ENCODE measurements at places on chromosomes 4 and X.
A peak's percentile ranks its signal among the peaks of the same experiment; 100 is the strongest.

DNA sequence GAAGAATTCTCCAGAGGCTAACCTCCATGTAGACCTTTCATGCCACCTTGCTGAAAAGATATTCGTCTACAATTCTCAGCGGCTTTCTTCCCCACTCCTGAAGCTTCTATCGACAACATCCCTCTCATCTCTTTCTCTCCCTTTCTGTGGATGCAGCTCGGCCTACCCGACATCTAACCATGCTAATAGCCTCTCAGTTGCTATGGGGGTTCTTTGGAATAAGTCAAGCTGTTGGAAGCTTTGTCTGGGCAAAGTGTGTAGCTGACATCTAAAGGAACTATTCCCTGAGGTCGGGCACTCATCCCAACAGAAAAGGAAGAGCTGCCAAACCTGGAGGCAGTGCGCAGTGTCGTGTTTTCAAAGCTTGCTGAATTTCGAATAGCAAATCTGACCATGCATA, 192.1 kb downstream of the RBMX2 start:
- DNase-seq: no peak

GRCh38 chrX:48071064-48071985, at the start of gene ZNF630:
ZNF630 (minus strand) TSS chrX:48071640; CDS start chrX:48066886, 4,754 bp downstream.
- peak; percentile 62 for DNase-seq

- no peak for DNase-seq
These were observed 73.1 kb downstream of the FBXO8 start for GRCh38 chr4:174210354-174210753.

DNA sequence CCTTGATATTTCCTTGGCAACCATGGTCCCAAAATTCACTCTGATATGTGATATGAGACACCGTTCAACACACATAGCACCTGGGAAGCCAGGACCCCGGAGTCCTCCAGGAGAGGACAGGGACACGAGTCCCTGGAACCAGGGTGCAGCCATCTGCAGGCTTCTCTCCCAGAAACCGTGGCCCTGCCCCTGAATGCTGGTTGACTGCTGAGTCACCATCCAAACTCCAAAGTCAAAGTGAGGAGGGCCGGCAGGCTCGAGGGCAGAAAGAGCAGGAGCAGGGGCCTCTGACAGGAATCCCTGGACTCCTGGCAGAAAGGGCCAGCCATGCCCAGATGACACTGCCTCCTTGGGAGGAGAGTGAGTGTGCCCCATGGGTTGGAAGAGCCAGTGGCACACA, 6.9 kb upstream of the PNMA6A start:
- no peak for DNase-seq

DNA sequence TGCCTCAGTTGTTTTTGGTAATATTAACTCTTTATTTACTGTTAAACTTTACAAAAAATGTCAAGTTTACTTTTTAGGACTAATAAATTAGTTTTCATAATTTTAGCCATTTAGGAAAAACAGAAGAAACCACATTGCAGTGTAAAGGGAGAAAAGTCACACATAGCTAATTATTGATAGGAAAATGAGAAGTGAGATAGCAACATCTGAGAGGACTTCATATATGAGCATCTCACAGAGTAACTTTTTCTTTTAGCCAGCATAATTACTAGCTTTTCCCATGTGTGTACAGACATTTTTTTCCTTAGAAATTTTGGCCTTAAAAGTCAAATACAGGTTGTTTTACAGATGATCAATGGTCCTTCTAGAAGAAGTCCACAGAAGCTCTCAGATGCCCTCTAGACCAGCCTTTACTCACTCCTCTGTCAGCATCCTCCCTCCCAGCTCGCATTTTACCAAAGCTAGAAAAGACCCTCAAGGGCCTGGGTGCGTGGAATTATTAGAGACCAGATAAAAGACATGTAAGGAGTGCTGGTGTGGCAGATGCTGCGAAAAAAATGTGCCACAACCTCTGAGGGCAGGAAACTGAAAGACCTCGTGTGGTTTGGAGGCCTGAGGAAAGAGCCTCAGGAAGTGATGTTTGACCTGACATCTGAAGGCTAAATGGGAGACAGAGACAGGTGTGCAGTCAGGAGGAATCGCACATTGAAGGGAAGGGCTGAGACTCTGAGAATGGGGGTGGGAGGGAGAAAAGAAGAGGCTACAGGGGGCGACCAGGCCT, 156.9 kb downstream of the CBR4 start:
- DNase-seq: no peak

GRCh38 chr4:81314897-81315470, 100.0 kb upstream of the PRKG2 start:
- no peak for DNase-seq

DNA sequence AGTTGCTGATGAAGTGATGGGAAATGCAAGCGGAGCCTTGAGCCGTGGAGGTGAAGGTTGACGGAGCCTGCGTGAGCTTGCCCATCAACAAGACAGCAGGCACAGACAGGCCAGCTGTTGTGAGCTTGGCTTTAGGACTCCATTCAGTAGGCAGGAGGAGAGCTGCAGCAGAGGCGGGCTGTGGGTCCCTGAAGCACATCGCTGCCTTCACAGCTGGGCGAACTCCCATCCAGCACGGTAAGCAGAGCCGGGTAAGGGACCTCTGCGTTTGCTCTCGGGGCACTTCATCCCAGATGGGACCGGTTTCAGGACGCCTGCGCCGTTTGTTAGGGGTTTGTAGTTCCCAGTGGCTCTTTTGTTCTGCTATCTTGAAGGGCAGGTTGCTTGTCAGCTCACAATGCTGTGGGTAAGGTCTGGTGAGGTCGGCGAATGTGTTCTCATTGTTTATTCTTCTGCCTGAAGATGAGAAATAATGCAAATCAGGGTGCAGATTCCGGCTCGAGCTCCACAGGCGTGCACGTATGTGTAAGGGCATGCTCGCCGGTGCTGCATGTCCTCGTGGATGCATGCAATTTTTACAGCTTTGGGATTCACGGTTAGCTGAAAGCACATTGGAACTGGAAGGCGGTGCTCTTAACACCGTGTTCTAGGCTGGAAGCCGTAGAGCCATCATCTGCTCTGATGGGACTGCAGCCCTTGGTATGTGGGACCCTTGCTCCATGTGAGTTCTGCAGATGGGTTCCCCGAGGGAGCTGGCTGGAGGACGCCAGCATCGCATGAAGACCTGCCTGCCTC, 54.6 kb upstream of the CLDN34 start:
- DNase-seq: peak; percentile 26

GRCh38 chr4:129246910-129247461, 151.0 kb downstream of the C4orf33 start:
- peak; percentile 79 for DNase-seq

DNA sequence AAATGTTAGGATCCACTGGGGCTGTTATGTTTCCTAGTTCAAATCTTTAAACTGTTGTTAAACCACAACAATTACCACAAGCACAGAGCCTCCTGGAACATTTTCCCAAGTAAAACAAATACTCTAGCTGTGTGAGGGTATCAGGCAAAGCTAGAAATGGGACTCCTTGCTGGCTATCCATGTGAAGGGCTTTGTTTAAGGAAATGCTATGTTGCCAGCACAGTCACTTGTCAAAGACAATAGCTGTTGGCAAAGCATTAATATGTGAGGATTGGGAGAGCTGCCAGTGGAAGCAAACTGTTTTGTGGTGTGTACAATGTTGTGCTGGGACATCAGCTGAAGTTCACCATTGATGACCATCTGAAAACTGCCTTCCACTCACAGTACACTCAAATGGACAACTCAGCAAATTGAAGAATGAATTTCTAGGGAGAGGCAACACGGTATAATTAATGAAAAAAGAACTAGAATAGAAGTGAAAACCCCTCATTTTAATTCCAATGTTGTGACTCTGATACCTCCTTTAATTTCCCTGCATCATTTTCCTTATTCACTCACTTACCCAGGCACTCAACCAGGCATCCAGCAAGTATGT, 100.8 kb downstream of the ANXA3 start:
- DNase-seq: no peak

DNA sequence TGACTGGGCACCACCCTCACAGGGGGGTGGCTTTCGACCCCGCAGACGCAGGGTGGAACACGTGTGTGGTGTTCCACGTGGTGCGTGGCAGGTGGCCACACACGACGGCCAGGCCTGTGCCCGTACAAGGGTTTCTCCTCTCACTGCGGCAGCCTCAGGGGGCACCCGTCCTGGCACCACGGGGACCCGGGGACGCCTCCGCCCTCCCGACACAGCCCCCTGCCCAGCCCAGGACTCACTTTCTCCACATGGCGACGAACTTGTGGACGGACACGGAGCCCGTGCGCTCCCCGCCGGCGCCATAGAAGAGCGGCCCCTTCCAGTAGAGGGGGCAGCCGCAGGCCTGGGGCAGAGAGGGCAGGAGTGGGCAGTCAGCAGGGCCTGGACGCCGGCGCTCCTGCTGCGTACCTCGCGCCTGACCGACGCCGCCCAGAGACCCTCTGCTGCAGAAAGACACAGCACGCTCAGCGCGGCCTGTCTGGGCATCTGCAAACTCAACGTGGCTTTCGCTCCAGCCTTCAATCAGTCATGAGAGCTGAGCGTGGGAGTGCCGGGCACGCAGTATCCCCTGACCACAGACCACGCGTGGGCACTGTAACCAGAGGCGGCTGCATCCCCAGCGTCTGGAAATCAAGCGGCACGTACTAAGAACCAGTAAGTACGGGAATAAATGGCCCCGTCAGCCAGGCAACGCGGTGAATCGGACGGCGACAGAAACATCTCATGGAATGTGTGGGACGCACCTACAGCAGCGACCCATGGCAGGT, 28.9 kb upstream of the GTPBP6 start:
- no peak for DNase-seq

- DNase-seq: no peak
These were observed 42.9 kb downstream of the KIAA0232 start for GRCh38 chr4:6825403-6825802.

GRCh38 chrX:131366407-131366806, 77.3 kb upstream of the IGSF1 start:
- no peak for DNase-seq

DNA sequence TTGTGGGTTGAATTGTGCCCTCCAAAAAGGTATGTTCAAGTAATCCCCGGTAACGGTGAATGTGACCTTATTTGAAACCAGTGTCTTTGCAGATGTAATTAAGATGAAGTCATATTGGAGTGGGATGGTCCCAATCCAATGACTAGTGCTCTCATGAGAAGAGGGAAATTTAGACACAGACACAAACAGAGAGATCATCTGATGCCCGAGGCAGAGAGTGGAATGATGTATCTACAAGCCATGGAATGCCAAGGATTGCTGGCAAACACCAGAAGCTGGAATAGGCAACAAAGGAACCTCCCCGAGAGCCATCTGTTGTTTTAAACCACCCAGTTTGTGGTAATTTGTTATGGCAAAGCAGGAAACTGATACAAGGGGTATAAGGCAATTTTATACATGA, 35.1 kb downstream of the RPS6KA3 start:
- DNase-seq: no peak

DNA sequence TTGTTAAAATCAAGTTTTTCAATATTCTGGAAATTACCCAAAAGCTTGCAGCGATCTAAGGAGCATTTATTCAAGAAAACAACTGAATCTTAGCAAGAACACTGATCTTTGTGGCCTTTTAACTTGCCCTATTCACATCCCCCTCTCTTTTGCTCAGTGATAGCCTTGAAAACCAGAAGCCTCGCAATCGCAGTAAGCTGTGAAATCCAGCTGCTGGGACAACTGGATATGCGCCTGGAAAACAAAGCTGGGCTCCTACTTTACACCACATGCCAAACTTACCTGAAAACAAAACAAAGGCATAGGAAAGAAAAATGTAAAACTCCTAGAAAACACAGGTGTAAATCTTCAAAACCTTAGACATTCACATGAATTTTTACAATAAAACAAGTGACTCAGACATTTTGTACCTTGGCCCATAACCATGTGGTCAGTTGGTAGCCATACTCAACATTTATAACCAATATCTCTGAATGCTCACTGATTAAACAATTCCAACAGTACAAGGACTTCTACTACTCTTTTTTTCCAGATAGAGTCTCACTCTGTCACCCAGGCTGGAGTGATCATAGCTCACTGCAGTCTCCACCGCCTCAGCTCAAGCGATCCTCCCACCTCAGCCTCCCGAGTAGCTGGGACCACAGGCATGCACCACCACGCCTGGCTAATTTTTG, 15.6 kb downstream of the SLC25A53 start:
- DNase-seq: no peak

DNA sequence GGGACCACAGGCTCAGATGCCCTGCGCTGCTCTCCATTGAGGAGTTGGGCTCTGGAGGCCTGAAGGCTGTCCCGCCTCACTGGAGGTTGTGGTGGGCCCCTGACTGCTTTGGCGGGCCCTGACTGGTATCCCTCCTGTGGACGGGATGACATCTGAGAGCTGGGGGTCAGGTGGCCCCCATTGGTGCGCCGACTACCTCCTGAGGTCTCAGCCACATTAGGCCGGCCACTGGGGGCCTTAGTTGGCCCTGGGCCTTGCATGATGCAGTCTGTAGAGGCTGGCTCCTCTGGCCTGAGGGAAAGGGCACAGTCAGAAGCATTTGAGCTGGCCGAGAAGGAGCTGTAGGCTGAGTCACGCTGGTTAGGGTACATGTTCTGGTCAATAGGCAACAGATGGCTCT, 164.5 kb upstream of the DGKK start:
- no peak for DNase-seq

GRCh38 chr4:57194068-57194611, 84.0 kb upstream of the IGFBP7 start:
- no peak for DNase-seq

- no peak for DNase-seq
These were observed 162.0 kb upstream of the EOLA2 start for GRCh38 chrX:150100261-150100660.

GRCh38 chr4:137032222-137032621, 500.1 kb downstream of the PCDH18 start:
- peak; percentile 40 for DNase-seq

DNA sequence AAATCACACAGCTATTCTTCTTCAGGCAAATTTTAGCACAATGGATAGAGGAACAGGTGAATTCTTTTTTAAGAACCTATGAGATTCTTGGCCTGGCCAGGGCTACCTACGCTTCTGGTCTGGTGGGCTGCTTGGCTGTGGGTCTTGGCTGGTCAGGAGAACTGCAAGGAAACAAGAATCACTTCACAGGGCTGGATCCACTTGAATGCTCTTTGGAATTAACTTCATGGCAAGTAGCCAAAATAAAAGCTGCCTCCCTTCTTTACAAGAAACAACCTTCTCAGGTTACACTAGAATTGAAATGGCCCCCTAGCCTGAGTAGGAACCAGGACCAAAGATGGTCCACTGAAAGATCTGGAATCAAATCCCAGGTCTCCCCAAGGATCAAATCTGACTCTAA, 519.1 kb downstream of the IQCM start:
- DNase-seq: no peak

- DNase-seq: no peak
These were observed 15.5 kb upstream of the HSD17B11 start for GRCh38 chr4:87406462-87406861.

- DNase-seq: no peak
These were observed 118.1 kb upstream of the NEIL3 start for GRCh38 chr4:177191586-177191985.

DNA sequence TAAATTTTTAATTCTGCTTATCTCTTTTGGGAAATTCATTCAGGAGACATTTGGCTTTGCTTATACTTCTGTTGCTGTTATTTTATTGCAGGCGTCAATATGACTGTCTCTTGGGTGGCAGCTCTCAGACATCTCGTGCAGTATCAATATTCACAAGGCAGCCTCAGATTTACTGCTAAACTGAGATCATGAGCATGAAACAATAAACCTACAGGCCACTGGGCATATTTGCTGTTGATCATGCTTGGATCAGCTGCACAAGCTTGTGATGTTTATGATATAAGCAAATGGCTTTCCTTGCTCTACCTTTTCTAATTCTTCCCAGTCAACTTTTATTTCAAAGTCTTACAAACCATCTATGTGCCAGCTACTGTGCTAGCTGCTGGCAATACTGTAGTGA, 39.2 kb downstream of the TSPAN5 start:
- no peak for DNase-seq

- DNase-seq: no peak
These were observed 106.5 kb upstream of the FAM9A start for GRCh38 chrX:8907688-8908087.

GRCh38 chr4:84224522-84224921, 274.6 kb downstream of the NKX6-1 start:
- no peak for DNase-seq

Measured in NCI-H510A (cell line).